ENCODE measurements at places on chromosomes 3 and 15.
A peak's percentile ranks its signal among the peaks of the same experiment; 100 is the strongest.

GRCh38 chr3:58009026-58009748 is 965 bp downstream of the FLNB start:
- DNase-seq, result no peak

DNA sequence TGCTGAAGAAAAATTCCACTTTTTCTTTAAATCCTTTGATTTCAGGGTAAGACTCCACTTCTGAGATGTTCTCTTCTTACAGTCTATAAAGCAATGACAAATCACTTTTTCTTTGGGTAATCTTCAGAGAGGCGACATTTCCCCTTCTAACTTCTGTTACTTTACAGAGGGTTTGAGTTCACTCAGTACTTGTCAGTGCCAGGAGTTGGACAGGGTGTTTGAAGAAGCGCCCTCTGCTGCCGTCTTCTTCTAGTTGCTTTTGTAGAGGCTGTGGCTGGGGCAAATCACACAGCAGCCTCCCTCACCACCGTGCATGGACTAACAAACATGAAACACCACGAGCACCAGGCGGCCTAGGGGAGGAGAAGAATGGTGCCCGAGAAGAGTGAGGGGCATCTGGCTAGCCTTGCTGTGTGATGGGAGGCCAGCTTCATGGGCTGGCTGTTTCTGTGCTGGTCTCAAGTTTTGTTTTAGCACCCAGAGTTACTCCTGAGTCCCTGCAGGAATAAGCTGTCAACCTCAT is at the start of gene CD80:
CD80 (minus strand) TSS at position 174 of the 523 bp plus-strand sequence. CDS start 1,886 bp downstream, outside the sequence.
- DNase-seq, result peak; percentile 29

- DNase-seq, result no peak
Measured at GRCh38 chr3:189297932-189298331, 126.2 kb downstream of the TPRG1 start.

DNA sequence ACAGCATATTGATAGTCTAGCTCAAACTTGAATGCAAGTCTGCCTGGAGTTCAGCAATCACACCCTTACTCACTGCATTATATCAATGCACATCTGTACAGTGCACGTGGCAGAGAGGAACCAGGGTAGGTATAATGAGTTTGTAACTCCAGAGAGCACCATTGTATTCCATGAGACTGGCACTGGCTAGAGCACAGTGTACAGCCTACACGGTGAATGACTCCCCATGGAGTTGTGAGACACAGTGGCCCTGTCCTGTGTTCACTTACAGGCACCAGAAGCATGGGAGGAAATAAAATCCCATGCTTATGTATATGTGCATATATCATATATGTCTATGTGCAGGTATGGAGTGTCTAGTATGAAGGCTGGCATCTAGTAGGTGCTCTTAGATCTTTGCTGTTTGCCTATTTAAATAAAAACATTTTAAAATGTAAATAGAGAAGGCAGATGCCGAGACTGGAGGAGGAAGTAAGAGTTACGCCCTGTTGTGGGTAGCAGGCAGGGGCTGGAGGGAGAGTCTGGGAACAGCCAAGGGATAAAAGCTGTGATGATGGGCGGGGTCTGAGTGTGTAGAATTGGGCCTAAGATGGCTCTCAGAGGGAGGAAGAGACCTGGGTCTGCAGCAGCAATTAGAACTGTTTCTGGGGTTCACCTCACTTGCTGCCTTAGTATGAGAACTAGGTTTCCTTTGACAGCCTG is 360.7 kb upstream of the ICE2 start:
- no peak for DNase-seq

- no peak for DNase-seq
Measured at GRCh38 chr15:90230610-90231009, 3.1 kb downstream of the CIB1 start.

DNA sequence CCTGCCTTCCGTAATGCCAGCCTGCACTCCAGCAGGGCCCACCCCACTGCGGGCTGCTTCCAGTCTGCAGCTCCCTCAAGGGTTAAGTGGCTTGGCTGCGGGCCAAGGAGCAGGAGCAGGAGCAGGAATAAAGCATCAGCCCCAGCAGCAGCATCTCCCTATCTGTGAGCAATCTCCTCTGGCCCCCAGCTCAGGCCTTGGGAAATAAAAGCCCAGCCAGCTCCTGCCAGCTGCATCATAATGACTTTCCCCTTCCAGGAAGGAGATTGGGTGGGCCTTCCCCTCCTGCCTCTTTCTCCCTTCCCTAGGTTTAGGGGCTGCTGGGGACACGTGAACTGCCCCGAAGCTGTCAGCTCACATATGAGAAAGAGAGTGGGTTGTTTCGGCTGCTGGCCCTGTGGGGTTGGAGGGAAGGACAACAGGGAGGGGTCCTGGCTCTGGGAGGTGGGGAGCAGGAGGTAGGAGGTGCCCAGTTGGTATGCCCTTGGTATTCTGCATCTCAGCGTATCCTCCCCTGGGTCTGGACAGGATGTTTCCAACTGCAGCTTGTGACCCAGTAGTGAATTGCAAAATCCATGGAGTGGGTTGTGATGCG is 34.6 kb upstream of the FGD5 start:
- DNase-seq, result no peak

DNA sequence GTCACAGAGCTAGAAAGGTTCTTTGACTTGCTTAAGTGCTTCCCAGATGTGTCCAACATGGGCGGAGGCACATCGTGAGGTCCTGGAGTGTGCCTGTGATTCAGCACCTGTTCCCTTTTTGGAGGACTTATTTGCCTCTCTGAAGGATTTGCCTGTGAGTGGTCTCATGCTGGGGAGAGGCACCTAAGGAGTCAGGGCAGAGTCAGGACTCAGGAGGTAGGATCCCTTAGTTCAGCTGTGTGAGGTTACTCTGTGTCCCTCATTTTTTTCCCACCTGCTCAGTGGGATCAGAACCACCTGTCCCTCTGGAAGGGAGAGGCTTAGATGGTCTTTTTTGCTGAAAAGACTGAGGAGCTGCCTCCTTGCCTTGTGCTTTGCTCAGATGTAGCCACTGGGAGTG is 3.0 kb downstream of the ZNF589 start:
- no peak for DNase-seq

GRCh38 chr15:101044625-101045235 is 125.6 kb downstream of the LRRK1 start:
- DNase-seq, result no peak

DNA sequence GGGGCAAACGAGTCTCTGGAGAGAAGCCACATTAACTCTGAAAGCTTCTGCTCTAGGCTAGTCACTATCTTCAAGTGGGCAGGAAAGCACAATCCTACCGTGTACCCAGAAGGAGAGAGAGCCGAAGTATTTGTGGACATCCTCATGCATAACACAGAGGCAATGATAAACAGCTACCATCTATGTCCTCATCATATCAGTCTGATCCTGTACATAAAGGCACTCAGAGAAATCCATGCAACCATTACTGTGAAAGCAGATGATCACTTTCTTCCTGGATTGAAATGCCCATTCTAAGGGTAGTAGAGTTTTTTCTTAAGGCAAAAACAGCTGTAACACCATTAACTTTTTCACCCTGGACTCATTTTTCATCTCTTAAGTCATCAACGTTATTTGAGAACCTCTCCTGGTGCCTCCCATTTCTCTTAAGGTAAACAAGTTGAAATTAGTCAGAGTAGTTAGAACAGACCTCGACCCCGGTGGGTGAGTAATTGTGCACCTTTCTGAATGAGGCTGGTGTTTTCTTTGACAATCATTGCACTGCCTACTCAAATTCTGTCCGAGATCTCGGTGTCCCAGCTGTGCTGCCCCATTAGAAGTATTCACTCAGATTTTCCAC is 327.4 kb downstream of the SHQ1 start:
- DNase-seq, result no peak

GRCh38 chr3:138371070-138371965 is 22.9 kb downstream of the MRAS start:
- DNase-seq, result no peak

GRCh38 chr15:38002883-38003477 is 68.5 kb downstream of the TMCO5A start:
- DNase-seq, result no peak

- DNase-seq, result no peak
Measured at GRCh38 chr3:36393563-36393962, 13.3 kb downstream of the STAC start.

GRCh38 chr3:88416436-88416835 is 266.7 kb downstream of the C3orf38 start:
- no peak for DNase-seq

GRCh38 chr15:25171111-25171811 is 216.5 kb downstream of the SNRPN start:
- DNase-seq, result peak; percentile 8

- no peak for DNase-seq
Measured at GRCh38 chr15:64857421-64857820, 15.7 kb downstream of the PLEKHO2 start.

Data from T-helper 17 cell (primary cell).